T follicular helper cell (primary cell): ENCODE measurements at places on chromosomes 7 and 10.

GRCh38 chr7:73699370-73700068 lies 16.1 kb downstream of the BUD23 start:
- no peak for DNase-seq

DNA sequence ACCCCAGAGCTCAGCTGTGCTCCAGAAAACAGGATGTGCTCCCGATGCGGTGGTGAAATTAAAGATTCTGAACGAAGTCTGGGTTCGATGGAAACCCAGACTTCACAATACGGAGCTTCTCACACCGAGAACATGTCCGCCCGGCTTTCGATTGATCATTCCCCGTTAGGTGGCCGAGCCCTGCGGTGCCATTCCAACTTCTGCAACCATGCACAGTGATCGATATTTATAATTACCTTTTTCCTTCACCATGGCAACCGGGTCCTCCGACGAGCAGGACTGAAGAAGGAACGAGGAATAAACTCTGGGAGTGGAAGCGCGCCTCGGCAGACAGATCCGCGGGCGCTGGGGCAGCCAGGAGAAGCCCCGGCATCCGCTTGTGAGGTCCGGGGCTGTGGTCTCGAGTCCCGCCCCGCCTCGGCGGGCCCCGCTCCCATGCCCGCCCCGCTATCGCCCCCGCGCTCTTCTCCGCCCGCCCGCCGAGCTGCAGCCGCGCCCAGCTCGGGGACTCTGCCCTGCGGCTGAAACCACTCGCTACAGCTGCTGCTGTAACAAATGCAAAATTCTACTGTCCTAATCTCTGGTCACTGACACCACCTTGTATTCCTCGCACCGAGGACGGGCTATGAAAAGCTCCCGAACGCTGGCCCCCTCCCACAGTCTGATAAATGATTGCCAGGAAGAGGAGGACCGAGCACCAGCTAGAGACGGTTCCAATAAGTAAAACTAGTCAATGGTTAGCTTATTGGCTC lies 26.2 kb downstream of the ABLIM1 start:
- no peak for DNase-seq

GRCh38 chr10:14022954-14023672 lies 307.6 kb downstream of the FRMD4A start:
- no peak for DNase-seq

DNA sequence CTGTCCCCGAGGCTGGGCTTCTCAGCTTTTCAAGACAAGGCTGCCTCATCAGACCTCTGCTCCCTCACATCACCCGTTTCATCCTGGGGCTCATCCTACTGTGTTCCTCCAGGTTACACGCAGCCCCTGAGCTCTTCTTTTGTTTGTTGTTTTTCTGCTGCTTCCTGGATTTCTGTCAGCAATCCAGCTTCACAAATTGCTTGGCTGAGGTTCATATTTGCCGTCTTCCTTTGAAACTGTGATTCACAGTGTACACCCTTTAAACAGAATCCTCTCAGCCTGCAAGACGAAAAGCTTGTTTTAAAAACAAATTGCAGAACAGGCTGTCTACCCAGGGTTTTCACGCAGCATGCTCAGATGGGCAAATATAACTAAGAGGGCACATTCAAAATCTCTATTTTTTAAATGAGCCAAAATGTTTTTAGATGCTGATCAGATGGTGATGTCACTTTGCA lies 39.1 kb upstream of the PARD3 start:
- DNase-seq = no peak

DNA sequence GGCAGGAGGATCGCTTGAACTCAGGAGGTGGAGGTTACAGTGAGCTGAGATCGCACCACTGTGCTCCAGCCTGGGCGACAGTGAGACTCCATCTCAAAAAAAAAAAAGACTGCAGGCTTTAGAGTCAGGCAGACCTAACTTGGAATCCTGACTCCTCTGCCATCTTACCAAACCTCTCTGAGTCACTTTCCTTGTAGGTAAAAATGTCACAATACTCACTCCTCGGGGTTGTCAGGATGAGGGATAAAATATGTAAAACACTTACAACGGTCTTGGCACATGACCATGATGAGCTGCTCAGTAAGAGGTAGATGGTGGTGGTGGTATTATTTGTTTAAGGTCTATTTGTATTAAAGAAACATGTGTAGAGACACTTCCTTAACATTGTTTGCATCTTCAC lies 154.1 kb upstream of the PDE1C start:
- DNase-seq = no peak

GRCh38 chr7:3005257-3005656 lies 38.4 kb downstream of the CARD11 start:
- DNase-seq = no peak

GRCh38 chr10:85645053-85645452 lies 721.5 kb downstream of the GRID1 start:
- no peak for DNase-seq

- DNase-seq = no peak
These were observed 178.4 kb upstream of the TARP start for GRCh38 chr7:38451840-38452239.
